CD4-positive, alpha-beta T cell treated with Interleukin-4 for 4 hours (primary cell): ENCODE measurements at places on chromosomes 1 and 21.

GRCh38 chr1:47241114-47242113 is 9.4 kb upstream of the TAL1 start:
- no peak for DNase-seq

DNA sequence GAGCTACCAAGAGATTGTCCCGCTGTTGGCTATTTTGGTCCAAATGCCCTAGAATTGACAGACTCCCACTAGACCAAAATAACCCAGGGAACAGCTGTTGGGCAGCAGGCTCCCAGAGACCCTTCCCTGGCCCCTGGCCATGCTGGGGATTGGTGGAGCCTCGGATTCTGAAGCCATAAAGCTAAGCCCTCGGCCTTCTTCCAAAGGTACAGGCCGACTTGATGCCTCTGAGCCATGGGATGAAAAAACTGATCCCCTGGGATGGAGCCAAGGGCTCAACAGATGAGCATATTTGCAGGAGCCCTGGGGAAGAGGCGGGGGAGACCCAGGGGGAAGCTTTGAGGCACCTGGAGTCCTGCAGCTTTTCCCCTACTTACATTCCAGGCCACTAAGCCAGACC is 1.0 kb upstream of the LRRC38 start:
- DNase-seq = no peak

DNA sequence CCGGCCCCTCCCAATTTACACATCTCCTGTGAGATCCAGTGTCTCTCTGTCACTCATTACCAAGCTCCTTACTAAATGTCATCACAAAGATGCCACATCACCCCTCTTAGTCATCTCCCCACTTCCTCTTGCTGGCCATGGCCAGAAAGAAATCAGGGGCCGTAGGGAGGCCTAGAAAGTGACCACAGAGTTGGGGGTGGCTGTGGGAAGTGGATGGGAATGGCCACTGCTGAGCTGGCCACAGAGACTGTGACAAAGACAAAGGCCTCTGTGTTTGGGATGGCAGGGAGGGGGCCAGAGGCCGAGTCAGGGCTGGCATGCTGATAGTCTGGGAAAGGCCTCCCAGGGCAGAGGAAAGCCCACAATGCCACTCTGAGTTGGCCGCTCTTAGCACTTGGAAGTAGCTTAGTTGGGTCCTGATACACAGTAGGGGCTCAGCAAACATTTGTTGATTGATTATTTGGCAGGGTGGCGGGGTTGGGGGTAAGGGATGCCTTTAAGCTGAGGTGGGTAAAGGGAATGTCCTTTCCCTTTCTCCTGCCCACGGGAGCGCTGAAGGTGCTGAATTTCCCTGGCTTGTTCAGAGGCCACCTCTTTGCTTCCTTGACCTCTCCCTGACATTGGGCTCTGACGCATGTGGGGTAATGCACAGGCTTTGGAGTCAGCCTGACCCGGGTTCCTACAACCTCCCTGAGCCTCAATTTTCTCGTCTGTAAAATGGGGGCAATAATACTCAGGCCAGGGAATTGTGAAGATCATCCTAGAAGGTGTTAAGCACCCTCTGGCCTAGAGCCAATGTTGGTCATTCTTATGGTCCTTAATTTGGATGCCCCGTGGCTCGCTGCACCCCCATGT is 13.2 kb downstream of the NAV1 start:
- no peak for DNase-seq

DNA sequence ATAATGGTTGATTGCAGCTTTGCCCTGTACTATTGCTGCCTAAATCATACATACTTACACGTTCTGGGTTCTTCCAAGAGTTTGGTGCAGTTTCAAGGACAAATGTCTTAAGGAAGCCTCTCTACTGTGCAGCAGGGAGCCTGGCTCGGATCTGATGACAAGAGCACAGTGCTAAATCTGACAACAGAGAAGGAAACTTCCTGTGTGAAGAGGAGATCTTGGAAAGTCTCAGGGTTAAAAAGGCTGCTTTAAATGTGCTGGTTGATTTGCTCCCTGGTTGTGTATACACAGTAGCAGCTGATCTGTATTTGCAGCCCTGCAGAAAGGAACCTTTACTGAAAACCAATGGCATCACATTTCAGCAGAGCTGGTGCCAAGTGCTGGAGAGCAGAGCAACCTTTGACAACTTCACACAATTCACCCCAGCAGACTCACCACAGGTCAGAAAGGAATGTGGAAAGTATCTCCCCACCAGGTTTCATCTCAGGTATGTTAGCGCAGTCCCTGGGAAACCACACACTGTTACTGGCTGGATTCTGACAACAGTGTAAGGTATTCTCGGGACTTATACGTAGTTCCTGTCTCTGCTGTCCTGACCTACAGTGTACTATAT is 355.0 kb upstream of the ESRRG start:
- no peak for DNase-seq
